Putamen (tissue), 1 donor: ENCODE measurements at places on chromosomes 12 and 14.
A peak's percentile ranks its signal among the peaks of the same experiment; 100 is the strongest.

GRCh38 chr14:85058150-85058549, 471.8 kb upstream of the FLRT2 start:
- no peak for DNase-seq

DNA sequence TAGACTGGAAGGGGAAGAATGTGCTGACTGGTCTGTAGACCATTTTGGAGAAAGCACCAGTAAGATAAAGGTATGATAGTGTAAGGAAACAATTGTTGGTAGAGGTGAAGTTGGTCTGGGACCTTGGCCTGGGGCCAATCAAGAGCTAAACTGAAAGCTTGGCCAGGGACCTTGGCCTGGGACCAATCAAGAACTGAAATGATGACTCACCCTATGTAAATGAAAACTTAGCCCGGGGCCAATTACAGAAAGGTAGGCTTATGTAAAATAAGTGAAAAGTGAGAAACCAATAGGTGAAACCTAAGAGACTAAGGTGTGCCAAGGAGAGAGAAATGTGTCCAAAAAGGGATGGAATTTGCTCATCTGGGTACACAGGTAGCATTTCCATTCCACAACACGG, 776.0 kb downstream of the C12orf50 start:
- no peak for DNase-seq

- DNase-seq = no peak
Observed at GRCh38 chr12:53201177-53201541, 5.9 kb downstream of the ITGB7 start.

DNA sequence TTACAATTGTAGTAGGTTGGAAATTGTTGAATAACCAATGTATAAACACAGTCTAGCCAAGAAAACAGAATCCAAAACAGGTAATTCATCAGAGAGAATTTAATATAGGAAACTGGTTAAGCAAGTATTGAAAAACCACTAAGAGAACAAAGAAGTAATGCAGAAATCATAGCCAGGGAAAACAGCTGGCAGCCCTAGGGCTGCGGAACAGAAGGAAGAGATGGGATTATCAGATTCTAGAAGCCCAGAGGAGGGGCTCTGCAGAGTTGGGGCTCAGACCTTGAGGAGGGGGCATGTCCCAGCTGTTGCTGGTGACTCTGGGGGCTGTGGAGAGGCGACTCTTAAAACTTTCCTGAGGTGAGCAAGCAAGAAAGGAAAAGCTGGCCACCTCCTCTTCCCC, 49.4 kb downstream of the CD9 start:
- DNase-seq = no peak

GRCh38 chr12:51865757-51866270, 17.3 kb upstream of the FIGNL2 start:
- DNase-seq = no peak

DNA sequence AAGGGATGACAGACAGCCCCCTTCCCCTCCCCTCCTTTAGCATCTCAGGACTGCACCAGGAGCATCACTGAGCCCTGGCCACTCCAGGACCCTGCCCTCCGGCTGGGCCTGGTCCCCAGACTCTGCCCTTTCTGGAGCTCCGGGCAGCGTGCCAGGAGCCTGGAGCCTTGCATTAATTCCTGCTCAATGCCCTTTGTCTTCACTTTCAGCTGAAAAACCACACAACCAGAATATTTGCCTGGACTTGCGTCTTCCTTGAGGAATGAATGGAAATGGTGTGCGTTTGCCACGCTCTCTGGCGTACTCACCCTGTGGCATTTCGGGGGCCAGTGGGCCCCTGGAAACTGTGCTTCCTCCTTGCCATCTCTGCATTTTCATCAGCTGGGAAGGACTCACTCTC, 8.5 kb upstream of the RFLNA start:
- no peak for DNase-seq

- DNase-seq = peak; percentile 45
Observed at GRCh38 chr14:68911594-68912227, 67.4 kb downstream of the ACTN1 start.

DNA sequence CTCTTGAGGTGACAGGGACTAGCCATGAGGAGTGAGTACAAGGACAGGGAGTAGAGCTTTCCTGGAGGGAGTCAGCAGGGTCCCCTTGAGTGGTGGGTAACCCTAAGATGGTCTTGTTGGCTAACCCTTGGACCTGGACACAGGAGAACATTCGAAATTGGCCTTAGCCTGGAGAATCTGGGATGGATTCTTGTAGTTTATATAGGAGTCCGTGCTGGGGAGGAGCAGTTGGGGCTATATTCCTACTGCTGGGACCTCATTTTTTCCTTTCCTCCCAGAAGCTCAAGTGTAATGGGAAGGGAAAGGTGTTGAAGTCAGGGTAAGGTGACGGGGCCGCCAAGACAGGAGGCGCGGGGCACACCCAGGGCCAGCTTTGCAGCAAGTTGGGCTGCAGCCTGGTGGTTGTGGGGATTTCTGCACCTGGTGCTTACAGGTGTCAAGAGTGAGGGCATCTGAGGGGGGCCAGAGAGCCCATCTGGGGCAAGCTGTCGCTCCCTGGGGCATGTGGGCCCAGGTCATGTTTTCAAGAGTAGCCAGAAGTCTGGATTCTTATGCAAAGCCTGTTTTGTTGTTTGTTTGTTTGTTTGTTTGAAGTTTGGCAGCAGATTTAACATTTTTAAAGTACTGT, 5.1 kb downstream of the BCL7A start:
- DNase-seq = no peak

DNA sequence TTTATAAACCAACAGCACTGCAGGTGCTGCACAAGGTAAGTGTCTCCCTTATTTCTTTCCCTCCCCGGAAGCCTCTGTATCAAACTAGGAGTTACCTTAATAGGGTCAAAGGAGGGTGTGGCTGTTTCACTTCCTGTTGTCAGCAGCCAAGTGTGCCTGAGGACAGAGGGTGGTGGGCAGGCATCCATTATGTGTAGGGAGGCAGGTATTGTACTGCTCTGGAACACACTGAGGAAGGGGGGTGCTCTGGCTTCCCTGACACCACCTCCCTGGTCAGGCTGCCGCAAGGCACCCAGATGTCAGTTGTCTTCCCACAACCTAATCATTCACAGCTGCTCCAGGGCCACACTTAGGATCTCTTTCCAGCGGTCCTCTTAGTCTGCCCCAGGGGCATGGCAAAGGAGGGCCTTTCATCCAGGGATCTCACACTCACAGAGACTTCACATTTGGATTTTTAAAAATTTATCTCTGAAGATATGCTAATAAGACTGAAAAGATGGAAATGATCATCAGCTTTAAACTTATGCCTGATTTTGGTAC, 132.0 kb upstream of the ARHGAP5 start:
- DNase-seq = no peak

- no peak for DNase-seq
Observed at GRCh38 chr12:124408822-124409517, 114.1 kb downstream of the RFLNA start.

DNA sequence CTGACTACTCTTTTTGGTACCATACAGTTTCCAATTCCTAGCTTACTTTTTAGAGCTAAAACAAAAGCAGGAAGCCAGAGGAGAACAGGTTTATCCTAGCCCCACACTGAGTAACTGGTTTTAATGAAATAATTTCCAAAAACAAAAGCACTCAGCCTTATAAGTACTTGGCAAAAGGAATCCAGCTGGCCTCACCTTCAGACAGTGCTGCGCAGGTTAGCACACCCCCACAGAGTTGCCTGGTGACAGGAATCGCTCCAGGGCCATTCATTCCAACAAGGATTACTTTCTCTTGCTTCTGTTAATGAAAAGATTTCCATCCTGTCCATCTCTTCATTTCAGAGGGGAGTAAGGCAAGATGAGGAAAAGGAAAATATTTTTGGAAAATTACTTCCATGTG, 84.6 kb downstream of the SCFD1 start:
- DNase-seq = no peak

- no peak for DNase-seq
Observed at GRCh38 chr12:86801439-86801838, 545.2 kb upstream of the MGAT4C start.

DNA sequence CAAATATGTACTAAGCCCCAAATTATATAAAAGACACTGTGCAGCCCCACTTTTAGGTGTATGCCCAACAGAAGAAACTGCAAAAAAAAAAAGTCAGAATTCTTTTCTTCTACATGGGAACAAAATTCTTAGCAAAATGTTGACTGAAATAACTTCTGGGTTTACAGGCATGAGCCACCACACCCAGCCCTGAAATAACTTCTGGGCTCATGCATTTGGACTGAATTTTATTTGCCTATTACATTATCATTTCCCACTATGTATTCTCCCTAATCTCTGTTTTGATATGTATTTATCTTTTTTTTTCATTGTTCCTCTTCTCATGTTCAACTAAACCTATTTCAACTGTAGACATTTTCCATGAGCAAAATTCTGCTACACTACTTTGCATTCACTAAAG, 169.2 kb downstream of the GRIN2B start:
- no peak for DNase-seq

GRCh38 chr12:102052192-102053061, 9.4 kb downstream of the WASHC3 start:
- DNase-seq = no peak

GRCh38 chr12:59131462-59131861, 211.2 kb upstream of the LRIG3 start:
- DNase-seq = no peak
